ENCODE measurements at places on chromosomes 4 and X. TPM values are rescaled to one million over a fixed set of nuclear protein-coding genes. Genes with fewer than 3 reads are reported as not detected.

PRR32 gene
- not detected for total RNA-seq

FAM9C gene
- not detected for total RNA-seq

NPY2R gene
- not detected for total RNA-seq

CT45A6 gene
- total RNA-seq: not detected

YY2 gene
- total RNA-seq: 2.6 TPM

NWD2 gene
- 2.8 TPM for total RNA-seq

KANTR gene
- 28.1 TPM for total RNA-seq

ZNF630 gene
- 1.6 TPM for total RNA-seq

SMIM10 gene
- not detected for total RNA-seq

CDS1 gene
- total RNA-seq: 29.3 TPM

FHDC1 gene
- total RNA-seq: 25.6 TPM

MAGEB17 gene
- not detected for total RNA-seq

RNF175 gene
- total RNA-seq: not detected

PAGE5 gene
- total RNA-seq: not detected

UFSP2 gene
- total RNA-seq: 38.4 TPM

CSAG1 gene
- not detected for total RNA-seq

KLF8 gene
- 38.1 TPM for total RNA-seq

TEX13C gene
- not detected for total RNA-seq

MAGED4 gene
- total RNA-seq: not detected

SGCB gene
- 7.4 TPM for total RNA-seq

CLGN gene
- 0.94 TPM for total RNA-seq

SLC7A11 gene
- 0.75 TPM for total RNA-seq

PHEX gene
- total RNA-seq: 0.08 TPM

KLB gene
- total RNA-seq: 0.52 TPM

ADH1A gene
- 0.16 TPM for total RNA-seq

SPANXN4 gene
- total RNA-seq: not detected

TMEM150C gene
- total RNA-seq: 15.5 TPM

OPRPN gene
- not detected for total RNA-seq

TCEAL9 gene
- total RNA-seq: 37.7 TPM

SORCS2 gene
- 1.1 TPM for total RNA-seq

NUDT10 gene
- 0.42 TPM for total RNA-seq

NLRP2B gene
- total RNA-seq: 0.34 TPM

CCDC110 gene
- total RNA-seq: 0.08 TPM

ZIC3 gene
- not detected for total RNA-seq

THAP6 gene
- total RNA-seq: 8.8 TPM
